ENCODE measurements at places on chromosomes 1 and 21.

DNA sequence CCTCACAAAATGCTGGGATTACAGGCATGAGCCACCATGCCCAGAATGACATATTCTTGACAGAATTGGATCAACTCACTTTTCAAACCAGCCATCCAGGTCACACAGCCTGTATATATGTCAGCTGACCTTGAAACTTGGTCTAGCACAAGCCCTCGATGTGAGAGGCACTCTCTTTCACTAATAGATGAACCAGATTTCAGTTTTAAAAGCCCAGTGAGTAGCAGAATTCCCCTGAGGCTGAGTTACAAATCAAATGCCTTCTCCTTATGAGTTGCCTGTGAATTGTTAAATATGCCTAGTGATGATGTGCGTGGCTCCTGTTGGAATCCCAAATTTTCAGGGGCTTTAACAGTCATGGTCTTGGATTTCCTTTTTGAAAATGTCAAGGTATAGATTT, 88.7 kb downstream of the CD247 start:
- no peak for DNase-seq

DNA sequence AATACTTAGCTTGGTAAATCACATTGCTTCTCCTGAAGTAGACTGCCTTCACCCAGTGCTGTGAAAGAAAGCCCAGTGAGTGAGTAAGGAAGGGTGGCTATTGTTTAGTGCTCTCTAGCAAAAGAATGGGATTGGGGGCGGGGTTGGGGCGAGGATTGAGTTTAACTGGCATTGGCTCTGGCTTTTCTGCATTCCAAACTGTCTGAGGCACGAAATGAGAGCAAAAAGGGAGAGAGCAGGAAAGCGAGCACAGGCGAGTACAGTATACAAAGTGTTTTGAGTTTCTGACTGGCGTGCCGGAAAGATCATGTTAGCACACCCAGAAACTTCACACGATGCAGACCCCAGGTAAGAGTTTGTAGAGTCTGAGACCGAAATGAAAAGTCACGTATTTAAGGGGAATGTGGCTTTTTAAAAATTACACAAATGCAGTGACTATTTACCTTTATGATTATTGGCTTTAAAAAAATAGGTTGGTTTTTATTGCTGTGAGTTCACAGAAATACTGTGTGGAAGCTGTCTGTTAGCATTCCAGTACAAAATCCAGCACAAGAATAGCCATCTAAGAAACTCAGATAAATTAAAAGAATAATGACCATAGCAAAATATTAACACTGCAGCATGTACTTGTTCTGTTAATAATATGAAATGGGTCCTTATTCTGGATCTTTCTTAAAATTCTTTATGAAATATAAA, 155.4 kb downstream of the CLEC20A start:
- no peak for DNase-seq

DNA sequence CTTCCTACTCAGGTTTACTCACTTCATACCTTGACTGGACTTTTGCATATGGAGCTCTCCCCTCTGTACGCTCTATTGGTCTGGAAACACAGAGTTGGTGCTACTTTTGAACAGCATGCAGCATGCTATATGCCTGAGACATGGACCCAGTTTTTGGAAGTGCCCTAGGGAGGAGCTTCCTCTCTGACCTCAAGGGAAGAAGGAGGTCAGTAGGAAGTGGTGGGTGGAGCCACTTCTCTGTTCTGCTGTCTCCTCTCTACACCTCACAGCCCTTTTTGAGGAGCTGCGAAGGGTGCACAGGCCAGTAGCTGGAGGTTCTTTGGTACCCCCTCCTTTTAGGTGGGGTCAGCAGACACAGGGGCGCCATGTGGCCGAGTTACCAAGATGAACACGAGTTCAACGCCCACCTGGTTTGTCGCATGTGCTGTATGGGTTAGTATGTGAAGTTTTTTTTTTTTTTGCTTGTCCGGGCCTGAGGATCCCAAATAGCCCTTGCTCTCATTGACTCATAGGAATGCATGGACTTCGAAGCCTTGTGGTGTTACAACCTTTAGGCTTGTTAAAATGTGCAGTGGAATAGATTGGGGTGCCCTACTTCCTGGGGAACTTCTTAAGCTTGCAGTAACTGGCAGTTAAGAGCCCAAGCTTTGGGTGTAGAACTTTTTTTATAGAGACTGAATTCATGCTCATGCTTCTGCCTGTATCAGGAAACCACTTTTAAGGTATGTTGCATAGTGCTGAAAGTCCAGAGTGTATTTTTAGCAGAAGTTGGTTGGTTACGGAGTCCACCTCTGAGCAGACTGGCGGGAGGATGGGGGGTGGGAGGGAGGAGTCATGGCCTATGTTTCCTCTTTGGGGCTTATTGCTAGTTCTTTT, 10.7 kb downstream of the MACF1 start:
- DNase-seq: peak; percentile 38

DNA sequence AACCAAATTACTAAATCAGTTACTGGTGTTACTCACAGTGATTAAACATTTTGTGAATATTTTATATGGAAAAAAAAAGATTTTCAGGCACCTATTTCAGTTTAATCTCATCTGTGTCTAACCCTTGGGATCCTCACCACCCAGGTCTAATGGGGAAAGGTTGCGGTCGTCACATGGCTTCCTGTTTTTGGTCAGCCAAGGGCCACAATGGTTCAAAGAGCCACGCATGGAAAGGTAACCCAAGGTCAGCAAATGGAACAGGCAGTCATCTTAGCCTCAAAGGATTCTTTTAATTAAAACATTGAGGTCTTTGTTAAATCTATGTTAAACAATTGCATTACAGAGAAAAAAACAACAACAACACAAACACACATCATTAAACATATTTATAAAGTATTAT, 21.9 kb downstream of the SRSF4 start:
- no peak for DNase-seq

GRCh38 chr1:235742914-235743599, 93.5 kb upstream of the GNG4 start:
- DNase-seq: no peak

DNA sequence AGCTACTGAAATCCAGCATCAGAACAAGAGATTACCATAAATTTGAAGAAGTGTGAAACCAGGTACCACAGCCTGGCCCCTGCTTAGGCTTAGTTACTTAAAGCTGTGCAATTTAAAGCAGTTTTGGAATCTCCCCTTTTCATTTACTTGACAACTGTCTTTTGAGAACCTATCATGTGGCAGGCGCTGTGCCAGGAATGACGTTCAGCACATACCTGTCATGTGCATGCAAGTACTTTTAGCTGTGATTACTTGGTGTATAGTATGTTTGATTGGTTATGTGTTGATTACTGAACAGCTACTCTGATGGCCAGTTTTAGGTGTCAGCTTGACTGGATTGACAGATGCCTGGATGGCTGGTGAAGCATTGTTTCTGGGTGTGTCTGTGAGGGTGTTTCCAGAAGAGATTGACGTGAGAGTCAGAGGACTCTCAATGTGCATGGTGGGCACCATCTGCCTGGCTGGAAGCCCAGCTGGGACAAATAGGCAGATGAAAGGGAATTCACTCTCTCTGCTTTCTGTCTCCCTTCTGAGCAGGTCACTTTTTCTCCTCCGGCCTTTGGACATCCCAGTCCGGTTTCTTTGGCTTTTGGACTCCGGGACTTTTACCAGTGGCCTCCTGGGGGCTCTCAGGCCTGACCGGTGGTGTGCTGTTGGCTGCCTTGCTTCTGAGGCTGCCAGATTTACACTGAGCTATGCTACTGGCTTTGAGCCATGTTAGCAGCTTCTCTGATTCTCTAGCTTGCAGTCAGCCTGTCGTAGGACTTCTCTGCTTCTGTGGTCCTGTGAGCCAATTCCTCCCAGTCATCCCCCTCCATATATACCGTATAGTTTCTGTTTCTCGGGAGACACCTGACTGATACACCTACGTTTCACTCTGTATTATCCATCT, 178.0 kb downstream of the RYR2 start:
- no peak for DNase-seq

DNA sequence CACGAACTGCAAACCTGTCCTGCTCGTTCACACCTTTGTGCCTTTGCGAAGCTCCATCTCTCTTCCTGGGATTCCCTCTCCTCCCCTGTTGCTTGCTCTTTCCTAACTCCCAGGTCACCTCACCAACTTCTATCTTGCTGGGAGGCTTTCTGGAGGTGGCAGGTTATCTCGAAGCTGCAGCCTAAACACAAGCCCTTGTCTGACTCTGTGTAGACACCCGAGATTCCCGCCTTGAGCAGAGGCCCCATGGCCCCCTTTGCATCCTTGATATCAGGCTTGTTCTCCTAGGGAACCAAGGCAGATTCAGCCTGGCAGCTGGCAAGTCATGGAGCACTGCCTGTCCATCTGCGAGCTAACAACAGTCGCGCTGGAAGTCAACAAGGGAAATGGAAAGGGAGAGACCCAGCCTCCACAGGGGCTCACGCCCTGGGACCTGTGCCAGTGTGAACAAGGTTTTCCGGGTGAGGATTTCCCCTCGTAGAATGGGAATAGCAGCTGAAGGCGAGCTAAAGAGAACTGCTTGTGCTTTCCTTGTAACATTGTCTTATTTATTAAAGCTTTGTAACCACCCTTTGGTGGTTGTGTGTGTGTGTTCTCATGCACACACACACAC, 109.5 kb upstream of the JUN start:
- DNase-seq: no peak

DNA sequence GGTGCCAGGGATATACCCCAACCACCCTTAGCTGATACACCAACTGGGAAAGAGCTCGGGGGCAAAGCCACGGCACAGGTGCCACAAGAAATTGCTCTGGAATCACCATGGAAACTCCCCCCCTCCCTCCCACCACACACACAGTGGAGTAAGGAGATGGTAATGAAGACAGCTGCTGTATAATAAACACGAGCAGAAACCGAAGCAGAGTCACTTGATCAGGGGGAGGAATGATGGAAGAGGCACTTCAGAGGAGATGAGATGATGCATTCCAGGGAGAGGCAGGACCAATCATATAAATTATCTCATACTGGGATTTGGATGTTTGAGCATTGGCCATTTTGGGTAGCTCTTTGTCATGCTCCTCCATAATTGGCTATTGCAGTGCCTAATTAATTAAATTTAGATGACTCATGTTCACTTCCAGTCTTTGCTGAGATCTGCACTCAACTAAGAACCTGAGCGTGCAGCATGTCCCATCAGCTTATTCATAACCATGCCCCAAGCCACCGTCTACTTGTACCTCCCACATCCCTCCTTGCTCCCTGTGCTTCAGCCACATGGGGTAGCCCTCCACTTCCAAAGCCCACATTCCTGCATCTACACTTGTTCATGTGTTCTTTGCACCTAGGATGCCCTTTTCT, 189.5 kb downstream of the ZSCAN20 start:
- DNase-seq: no peak

- no peak for DNase-seq
Observed at GRCh38 chr1:25727635-25728286, 72.2 kb upstream of the SELENON start.

DNA sequence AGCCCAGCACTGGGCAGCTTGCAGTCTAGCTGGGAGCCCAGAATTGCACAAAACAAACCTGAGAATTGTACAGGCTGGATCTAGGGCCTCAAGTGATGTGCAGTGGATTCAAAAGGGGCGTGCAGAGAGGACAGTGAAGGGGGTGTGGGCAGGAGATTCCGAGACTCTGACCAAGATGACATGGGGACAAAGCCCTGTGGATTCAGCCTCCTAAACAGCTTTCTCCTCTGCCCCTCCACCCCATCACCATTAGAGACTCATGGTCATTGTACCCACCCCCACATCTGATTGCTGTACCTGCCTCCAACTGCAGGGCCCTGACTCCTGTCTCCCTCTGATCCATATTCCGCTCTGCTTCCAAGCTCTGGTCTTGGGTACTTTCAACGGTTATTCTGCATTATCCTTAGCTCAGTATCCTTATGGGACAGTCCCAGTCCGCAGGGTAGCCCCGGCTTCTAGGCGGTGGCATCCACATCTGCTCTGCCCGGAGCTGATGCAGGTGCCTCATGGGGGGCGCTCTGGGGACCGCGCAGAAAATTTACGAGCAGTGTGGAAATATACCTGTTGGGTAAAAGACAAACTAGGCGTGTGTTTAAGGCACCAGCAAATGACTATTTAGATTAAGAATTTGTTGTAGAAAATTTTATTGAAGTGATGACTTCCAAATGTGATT, 1.7 kb upstream of the BMP8A start:
- DNase-seq: no peak

- no peak for DNase-seq
Observed at GRCh38 chr1:111212634-111213335, 12.3 kb upstream of the DENND2D start.

DNA sequence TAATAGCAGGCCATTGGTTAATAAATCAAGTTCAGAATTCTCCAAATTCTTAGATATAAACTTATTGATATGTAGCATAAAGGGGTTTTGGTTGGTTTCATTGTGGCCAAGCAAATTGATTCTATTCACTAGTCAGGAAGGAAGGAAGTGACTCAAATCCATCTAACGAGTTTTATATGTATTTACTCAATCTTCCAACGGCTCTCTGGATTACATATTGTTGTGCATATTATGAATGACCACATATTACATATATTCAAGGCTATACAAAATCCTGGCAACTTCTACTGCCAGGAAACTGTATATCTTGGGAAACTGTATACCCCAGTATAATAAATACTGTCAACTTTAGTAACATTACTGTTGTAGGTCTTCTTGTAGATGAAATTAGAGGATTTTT, 20.1 kb upstream of the PDE4B start:
- DNase-seq: no peak

DNA sequence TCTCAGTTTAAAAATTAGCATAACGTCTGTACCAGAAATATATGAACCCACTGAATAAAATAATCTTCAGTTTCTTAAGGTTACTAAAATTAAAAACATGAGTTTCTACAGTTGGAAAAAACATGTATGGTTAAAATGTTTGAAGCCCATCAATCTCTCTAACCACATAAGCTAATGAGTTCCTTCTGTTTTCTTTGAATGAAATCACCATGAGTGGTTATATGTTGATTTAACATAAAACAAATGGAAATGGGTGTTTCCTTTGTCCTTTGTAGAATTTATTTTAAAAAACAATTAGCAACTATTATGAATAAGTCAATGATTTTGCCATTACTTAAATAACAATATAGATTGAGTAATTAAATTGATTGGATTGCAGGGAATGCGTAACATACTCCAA, 3.0 kb upstream of the ADGRL2 start:
- no peak for DNase-seq

- no peak for DNase-seq
Observed at GRCh38 chr1:72018562-72018961, 263.8 kb downstream of the NEGR1 start.

DNA sequence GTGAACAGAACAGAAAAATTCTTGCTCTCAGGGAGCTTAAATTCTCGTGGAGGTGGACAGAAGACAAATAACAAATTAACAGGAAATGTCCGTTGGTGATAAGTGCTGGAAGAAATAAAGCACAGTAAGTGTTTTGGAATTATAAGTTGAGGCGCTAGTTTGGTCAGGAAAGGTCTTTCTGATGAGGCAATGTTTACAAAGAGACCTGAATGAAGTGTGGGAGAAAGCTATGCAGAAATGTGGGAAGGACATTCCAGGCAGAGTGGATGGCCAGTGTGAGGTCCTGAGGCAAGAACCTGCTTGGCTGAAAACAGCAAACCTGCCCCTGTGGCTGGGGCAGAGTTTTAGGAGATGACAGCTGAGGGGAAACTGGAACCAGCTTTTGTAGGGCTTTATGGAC, 23.3 kb downstream of the NGF start:
- no peak for DNase-seq

GRCh38 chr1:105362438-105362837, 1612.7 kb downstream of the AMY1C start:
- no peak for DNase-seq

GRCh38 chr1:101235696-101236515, 913 bp upstream of the S1PR1 start:
- DNase-seq: peak; percentile 70

Data from activated CD4-positive, alpha-beta T cell treated with anti-CD3 and anti-CD28 coated beads for 4 hours (primary cell).